Suprapubic skin (tissue), 4 donors: ENCODE measurements at places on chromosomes 7 and 10.

DNA sequence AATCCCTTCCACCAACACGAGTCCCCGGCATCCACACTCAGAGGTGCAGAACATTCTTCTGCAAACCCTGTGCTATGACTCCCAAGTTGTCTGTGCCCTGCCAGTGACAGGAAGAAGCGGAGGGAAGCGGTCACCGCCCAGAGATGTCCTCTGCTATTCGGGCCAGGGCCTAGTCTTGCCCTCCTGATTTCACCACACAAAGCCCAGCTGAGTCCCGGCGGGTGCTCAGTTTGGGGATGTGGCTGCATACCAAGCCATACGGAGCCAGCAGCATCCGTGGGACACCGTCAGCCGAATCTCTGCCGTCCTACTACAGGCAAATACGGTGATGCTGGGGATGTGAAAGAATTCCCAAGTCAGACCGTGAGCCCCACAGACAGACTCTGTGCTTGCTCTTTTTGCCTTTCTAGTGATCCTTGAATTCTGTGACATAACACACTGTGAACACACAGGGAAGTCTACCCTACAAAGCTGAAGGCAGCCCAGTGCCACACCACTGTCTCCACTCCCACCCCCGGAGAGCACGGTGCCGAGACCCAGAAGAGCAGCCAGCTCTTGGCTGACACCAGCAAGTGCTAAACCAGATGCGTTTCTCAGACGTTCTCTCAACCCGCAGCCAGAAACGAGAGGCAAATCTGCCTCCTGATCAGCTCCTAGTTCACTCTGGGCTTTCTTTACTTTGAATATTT lies 2.0 kb downstream of the STK32C start:
- DNase-seq = peak; percentile 47

- DNase-seq = no peak
Observed at GRCh38 chr7:94491410-94491809, 18.2 kb upstream of the CASD1 start.

GRCh38 chr7:5276611-5277010 lies 6.1 kb upstream of the SLC29A4 start:
- DNase-seq = no peak

GRCh38 chr7:66741-67140 lies 125.6 kb upstream of the FAM20C start:
- DNase-seq = no peak

DNA sequence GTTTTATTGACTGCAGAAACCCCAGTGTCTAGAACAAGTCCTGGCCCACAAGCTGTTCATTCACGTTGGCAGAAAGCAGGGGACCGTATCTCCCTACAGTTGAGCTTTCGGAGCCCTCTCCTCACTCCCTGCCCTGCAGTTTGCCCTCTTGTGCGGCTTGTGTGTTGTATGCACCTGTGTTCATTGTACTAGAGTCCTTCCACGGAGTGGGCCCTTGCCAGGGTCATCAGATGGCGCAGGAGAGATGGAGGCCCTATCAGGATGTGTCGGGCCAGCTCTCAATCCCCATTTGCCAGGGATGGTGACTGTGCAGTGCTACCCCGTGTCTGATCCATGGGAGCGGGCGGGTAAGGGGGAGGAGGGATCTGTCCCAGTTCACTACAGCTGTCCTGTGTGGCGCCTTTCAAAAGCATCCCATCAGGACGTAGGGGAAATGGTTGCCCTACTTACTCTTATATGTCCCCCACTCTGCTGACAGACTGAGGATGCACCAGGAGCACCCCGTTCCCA lies 77.4 kb upstream of the PRR15 start:
- DNase-seq = no peak

DNA sequence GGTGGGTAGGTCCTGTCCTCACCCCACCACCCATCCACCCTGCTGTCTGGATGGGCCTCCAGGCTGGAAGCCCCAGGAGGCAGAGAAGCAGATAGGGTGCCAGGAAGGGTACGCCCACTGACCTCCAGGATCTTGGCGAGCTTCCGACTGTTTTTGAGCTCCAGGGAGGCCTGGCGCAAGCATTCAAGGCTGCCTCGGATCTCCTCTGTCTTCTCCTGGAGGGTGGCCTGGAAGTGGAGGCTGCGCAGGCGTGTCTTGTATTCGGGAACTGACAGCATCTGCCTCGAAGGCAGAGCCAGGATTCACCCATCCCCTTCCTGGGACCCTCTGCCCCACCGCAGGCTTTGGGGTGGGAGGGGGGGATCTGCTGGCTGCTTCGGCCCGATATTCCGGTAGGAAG lies 48.4 kb downstream of the GRID2IP start:
- DNase-seq = no peak

- no peak for DNase-seq
Observed at GRCh38 chr7:20651960-20652544, 36.6 kb downstream of the ABCB5 start.

DNA sequence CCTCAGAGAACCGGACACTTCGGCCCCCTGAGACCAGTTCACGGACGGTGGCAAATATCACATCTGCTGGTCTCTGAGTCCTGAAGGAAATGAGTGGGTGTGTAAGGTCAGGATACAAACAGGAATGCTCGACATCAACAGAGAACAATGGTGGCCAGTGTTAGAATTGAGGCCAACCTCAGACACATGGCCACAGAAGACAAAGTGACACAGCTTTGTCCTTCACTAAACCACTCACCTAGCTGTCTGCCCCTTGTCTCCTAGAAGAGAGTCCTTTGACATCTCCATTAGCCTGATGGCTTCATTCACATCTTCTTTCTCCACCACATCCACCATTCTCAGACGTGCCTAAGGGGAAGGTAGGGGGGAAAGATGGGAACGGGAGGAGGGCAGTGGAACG lies 4.3 kb downstream of the COPS6 start:
- no peak for DNase-seq

- DNase-seq = no peak
Observed at GRCh38 chr10:127338399-127339110, 142.2 kb upstream of the INSYN2A start.

DNA sequence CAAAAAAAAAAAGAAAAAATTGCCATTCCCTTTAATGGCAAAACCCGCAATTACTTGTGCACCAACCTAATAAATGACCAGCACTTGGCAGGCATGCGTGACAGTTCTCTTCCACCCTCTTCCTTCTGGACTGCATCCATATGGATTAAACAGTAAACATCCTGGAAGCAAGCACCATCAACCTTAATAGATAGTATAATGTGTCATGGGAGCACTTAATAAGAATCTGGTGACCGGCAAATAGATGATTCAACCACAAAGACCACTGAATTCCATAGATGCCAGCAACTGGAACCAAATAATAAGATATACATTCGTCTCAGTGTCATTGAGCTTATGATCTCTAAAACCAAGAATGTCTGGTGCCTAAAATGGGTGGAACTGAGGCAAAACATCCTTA lies 610.2 kb downstream of the CALN1 start:
- DNase-seq = no peak
